ENCODE measurements at places on chromosomes 6 and 20. TPM values are rescaled to one million over a fixed set of nuclear protein-coding genes. Genes with fewer than 3 reads are reported as not detected.

NKAIN2 gene
- total RNA-seq = not detected

GLYATL3 gene
- not detected for total RNA-seq

DEFB132 gene
- total RNA-seq = not detected

FAM83B gene
- total RNA-seq = 0.04 TPM

COL21A1 gene
- total RNA-seq = 0.13 TPM

ARMH2 gene
- total RNA-seq = not detected

NUP43 gene
- total RNA-seq = 47.3 TPM

ADRM1 gene
- 150 TPM for total RNA-seq

TBX18 gene
- 25.9 TPM for total RNA-seq

PLEKHG1 gene
- total RNA-seq = 38.9 TPM

GTF2H4 gene
- total RNA-seq = 12.5 TPM

HUS1B gene
- total RNA-seq = 0.73 TPM

BACH2 gene
- 0.39 TPM for total RNA-seq

HLA-DOA gene
- not detected for total RNA-seq

NFATC2 gene
- total RNA-seq = 1.7 TPM

ADGB gene
- total RNA-seq = not detected

TDRD6 gene
- total RNA-seq = 0.04 TPM

BAG2 gene
- 12.2 TPM for total RNA-seq

MOXD1 gene
- 0.07 TPM for total RNA-seq

MUC22 gene
- not detected for total RNA-seq

TREM2 gene
- total RNA-seq = not detected

ADAM33 gene
- 0.07 TPM for total RNA-seq

CENPQ gene
- total RNA-seq = 8.2 TPM

UBE2C gene
- total RNA-seq = 51.4 TPM

MUCL3 gene
- total RNA-seq = not detected

PRKN gene
- 0.59 TPM for total RNA-seq

RAB44 gene
- total RNA-seq = not detected

IL17A gene
- total RNA-seq = not detected

C20orf204 gene
- total RNA-seq = 1.9 TPM

RAET1E gene
- total RNA-seq = 0.07 TPM

RCAN2 gene
- not detected for total RNA-seq

CDSN gene
- not detected for total RNA-seq

HTR1B gene
- 64.4 TPM for total RNA-seq

POPDC3 gene
- 2.4 TPM for total RNA-seq

MRS2 gene
- total RNA-seq = 14.4 TPM

SAMD3 gene
- not detected for total RNA-seq

DEFB128 gene
- total RNA-seq = not detected

PLA2G7 gene
- total RNA-seq = not detected

EHMT2 gene
- total RNA-seq = 61.8 TPM

ZSCAN12 gene
- total RNA-seq = 3.6 TPM

SNAP91 gene
- under 0.01 TPM for total RNA-seq

CRISP3 gene
- total RNA-seq = not detected

TRIM40 gene
- not detected for total RNA-seq

GPSM3 gene
- total RNA-seq = 7.1 TPM

EDEM2 gene
- total RNA-seq = 95.5 TPM

MROH8 gene
- total RNA-seq = 0.28 TPM

PRL gene
- not detected for total RNA-seq

MUC21 gene
- not detected for total RNA-seq

SOX18 gene
- total RNA-seq = 27.3 TPM

CALHM4 gene
- 0.28 TPM for total RNA-seq

MDFI gene
- total RNA-seq = 26.8 TPM
